WTC11 (cell line): ENCODE measurements at places on chromosomes 4 and X.

DNA sequence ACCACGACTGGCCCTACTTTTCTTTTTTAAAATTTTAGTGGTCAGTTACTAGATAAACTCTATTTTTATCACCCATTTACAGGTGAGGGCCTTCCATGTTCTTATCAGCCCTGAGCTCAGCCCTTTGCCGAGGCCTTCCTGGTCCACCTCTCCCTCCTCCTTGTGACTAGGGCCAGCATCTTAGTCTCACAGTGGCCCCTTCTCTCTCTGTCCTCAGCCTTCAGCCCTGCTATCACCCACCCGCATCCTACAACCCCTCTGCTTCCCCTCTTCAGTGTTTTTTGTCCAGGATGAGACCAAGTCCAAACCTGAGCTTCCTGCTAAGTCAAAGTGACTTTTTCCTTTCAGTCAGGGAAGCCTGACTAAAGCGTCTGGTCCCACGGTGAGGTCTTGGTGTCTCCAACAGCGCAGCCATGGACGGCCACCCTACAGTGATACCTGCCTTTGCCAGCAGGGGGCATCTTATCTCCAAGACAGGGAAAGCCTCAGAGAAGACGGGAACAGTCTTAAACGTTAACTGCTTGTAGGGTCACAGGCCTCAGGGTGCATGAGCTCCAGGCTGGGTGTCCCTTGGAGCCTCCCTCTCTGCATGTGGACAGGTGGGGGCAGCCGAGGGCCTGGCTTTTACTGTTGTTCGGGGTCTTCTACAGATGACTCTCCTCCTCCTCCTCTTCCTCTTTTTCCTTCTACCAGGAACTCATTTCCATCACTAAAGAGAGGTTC lies 11.7 kb upstream of the GAGE10 start:
- DNase-seq, result peak; percentile 78

DNA sequence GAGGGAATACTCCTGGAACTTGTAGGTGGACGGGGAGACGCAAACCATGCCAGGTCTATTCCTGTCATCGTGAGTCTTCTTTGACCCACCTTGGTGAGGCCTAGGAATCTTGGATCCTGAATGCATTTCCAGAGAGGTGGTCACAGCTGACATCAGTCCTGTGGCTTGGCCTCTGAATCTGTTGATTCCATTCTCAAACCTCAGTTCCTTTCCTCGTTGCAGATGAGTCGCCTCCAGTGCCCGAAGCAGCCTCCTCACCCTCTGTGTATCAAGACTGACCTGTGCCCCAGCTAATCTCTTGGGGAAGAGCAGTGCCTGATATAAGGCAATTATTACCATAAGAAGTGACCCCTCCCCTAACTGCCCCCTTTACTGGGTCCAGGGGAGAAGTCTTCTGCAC lies 118.1 kb downstream of the SMIM20 start:
- DNase-seq, result no peak

GRCh38 chr4:23923840-23924239 lies 34.0 kb upstream of the PPARGC1A start:
- DNase-seq, result no peak

DNA sequence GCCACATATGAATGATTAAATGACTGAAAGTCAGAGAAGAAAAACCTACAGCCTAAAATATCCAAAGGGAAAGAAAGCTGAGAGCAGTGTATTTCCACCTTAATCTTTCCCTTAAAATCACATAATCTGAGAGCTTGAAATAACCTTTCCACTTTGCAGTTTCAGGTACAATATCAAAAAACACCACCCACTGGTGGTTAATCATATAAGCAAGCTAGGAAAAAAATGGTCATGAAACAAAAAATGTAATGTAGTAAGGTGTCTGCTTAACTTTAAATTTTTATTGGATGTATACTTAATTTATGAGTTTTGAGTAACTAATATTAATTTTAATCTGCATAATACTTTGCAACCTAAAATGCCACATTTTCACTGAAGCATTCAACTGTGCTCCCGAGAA lies 3.2 kb downstream of the PRDM5 start:
- no peak for DNase-seq

DNA sequence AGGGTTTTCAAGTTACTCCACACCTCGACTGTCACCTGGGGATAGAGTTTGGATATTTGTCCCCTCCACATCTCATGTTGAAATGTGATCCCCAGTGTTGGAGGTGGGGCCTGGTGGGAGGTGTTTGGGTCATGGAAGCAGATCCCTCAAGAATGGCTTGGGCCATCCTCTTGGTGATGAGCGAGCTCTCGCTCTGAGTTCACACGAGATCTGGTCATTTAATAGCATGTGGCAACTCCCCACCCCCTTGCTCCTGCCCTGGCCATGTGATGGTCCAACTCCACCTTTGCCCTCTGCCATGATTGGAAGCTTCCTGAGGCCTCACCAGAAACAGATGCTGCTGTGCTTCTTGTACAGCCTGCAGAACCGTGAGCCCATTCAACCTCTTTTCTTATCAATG lies 8.3 kb downstream of the CTAG1A start:
- no peak for DNase-seq

DNA sequence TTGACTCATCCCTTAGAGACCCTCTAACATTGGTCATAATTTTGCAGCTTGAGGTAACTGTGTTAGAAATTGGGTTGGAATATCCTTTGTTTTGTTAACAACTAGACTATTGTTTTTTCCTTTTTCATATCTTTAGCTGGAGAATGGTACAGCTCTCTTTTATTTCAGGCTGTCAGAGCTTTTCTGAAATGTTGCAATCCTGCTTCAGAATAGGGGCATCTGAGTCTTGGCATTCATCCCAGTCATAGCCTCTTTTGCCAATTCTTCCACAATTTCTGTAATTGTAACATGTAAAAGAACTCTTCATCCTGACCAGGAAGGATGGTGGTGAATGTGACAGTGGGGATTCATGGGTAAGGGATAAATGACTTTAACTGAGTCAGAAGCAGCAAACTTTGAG lies 128.7 kb downstream of the FHIP1A start:
- no peak for DNase-seq

DNA sequence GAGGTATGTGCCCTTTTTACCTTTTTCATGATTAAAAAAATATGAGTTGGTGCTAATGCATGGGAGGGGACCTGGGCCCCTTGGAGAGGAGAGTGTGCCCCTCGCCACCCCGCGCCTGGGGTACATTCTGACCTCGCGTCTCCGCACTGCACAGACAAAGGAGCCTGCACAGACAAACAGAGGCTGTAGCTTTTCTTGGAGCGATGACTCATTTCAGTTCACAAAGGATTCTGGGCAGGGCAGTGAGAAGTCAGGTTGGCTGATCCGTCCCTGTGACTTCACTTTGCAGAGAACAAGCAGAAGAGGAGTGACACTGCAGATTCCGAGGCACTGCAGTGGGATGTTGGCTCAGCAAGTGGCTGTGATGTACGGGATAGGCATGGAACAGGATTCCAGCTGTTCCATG lies 82.9 kb downstream of the STOX2 start:
- no peak for DNase-seq

- DNase-seq, result no peak
These were observed 1.6 kb downstream of the MID2 start for GRCh38 chrX:107827030-107827831.

- DNase-seq, result no peak
These were observed 716 bp upstream of the SLC38A5 start for GRCh38 chrX:48470833-48471118.

DNA sequence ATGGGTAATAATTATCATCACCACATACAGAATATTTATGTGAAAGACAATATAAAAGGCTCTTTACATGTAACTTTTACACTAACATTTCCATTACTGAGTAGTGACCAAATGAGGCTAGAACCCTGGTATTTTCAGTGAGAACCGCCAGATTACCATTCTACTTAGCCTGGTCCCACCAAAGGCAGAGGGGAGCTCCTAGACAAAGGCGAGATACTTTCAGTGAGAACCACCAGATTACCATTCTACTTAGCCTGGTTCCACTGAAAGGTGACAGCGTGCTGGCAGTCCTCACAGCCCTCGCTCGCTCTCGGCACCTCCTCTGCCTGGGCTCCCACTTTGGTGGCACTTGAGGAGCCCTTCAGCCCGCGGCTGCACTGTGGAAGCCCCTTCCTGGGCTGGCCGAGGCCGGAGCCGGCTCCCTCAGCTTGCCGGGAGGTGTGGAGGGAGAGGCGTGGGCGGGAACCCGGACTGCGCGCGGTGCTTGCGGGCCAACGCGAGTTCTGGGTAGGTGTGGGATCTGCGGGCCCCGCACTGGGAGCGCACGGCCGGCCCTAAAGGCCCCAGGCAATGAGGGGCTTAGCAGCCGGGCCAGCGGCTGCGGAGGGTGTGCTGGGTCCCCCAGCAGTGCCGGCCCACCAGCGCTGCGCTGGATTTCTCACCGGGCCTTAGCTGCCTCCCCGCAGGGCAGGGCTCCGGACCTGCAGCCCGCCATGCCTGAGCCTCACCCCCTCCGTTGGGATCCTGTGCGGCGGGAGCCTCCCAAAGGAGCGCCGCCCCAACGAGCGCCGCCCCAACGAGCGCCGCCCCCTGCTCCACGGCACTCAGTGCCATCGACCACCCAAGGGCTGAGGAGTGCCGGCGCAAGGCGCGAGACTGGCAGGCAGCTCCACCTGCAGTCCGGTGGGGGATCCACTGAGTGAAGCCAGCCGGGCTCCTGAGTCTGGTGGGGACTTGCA lies 1276.1 kb downstream of the PCDH7 start:
- peak; percentile 82 for DNase-seq

DNA sequence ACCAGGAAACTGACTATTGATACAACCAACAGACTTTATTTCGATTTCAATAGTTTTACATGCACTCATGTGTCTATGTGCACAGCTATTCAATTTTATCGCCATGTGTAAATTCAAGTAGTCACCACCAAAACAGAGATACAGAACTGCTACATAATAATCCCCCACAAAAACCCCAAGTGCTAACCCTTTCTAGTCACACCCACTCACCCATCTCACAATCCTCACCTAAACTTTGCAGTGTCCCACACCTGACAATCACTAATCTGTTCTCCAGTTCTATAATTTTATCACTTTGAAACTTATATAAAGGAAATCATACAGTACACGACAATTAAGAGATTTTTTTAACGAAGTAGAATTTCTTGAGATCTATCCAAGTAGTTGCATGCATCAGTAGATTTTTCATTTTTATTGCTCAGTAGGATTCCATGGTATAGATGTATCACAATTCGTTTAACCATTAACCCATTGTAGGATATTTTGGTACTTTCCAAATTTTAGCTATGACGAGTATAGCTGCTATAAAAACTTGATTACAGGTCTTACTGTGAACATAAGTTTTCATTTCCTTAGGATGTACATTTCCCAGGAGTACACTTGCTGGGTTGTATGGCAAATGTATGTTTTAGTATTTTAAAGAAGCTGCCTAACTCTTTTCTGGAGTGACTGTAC lies 85.9 kb downstream of the CASK start:
- no peak for DNase-seq

DNA sequence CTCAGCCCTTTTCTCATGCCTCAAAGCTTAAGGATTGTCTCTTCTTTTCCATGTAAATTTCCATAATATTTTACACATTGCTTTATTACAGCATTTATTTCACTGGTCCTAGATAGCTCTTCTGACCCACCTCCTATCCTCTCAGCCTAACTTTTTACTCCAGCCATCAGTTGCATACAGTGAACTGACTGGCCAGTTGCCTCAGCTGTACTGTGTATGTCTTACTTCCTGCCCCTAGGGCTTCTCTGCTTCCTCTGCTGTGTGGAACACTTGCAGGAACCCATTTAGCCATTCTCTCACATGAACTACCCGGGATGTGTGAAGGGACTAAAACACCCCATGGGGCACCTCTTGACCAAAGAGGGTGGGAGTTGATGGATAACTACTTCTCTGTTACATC lies 18.0 kb downstream of the C4orf33 start:
- no peak for DNase-seq

GRCh38 chr4:41757521-41758156 lies 9.1 kb upstream of the PHOX2B start:
- DNase-seq, result no peak
